ENCODE measurements at places on chromosomes 1 and 21.

GRCh38 chr21:45454060-45454925 is 49.3 kb downstream of the COL18A1 start:
- H3K36me3 ChIP-seq, result no peaks in the 10 kb centered on the region
- H3K27ac ChIP-seq, result no peak overlapping the region
- no peak for DNase-seq
- no peak overlapping the region for H3K4me3 ChIP-seq
- no peaks in the 10 kb centered on the region for H3K27me3 ChIP-seq

- H3K4me1 ChIP-seq, result peaks cover 6% of the 10 kb centered on the region
- H3K27ac ChIP-seq, result no peak overlapping the region
- H3K27me3 ChIP-seq, result peaks cover 31% of the 10 kb centered on the region
- DNase-seq, result no peak
These were observed 516 bp upstream of the NMNAT2 start for GRCh38 chr1:183418696-183419095.

DNA sequence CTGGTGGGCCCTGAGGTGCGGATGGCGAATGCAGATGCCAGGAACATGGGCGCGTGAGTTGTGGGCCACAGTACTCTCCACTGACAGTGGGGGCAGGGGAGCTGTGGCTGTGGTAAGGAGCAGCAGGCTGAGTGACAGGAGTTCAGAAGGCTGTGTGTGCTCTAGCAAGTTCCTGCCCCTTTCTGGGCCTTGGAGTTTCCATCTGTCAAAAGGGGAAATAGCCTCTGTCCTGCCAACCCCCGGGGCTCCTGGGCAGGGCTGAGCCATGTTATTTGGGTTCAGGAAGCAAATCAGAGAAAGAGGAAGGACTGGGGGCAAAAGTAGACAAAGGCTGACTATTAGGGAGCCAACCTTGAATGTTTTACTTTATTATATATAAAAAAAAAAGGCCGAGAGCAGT is 19.5 kb upstream of the MFN2 start:
- no peak overlapping the region for H3K4me3 ChIP-seq
- H3K27me3 ChIP-seq, result no peaks in the 10 kb centered on the region
- no peak for DNase-seq
- H3K27ac ChIP-seq, result no peak overlapping the region
- H3K36me3 ChIP-seq, result no peaks in the 10 kb centered on the region

GRCh38 chr1:54745274-54745673 is 19.0 kb downstream of the PARS2 start:
- no peak overlapping the region for H3K27ac ChIP-seq
- H3K27me3 ChIP-seq, result no peaks in the 10 kb centered on the region
- no peak for DNase-seq

- H3K27me3 ChIP-seq, result no peaks in the 10 kb centered on the region
- H3K27ac ChIP-seq, result peak within 1 kb of the TSS; percentile 49
- H3K36me3 ChIP-seq, result no peaks in the 10 kb centered on the region
- peaks cover 11% of the 10 kb centered on the region for H3K4me1 ChIP-seq
These were observed at the start of gene GLRX2 for GRCh38 chr1:193104907-193105820. GLRX2 (minus strand) TSS chr1:193105414; CDS start chr1:193105382, 32 bp downstream.

GRCh38 chr1:27931759-27932158 is 3.0 kb upstream of the SMPDL3B start:
- no peaks in the 10 kb centered on the region for H3K36me3 ChIP-seq
- H3K4me1 ChIP-seq, result peaks cover 4% of the 10 kb centered on the region
- H3K27me3 ChIP-seq, result no peaks in the 10 kb centered on the region
- H3K27ac ChIP-seq, result no peak overlapping the region

GRCh38 chr1:96365596-96366390 is 355.8 kb upstream of the PTBP2 start:
- H3K27ac ChIP-seq, result no peak overlapping the region
- H3K36me3 ChIP-seq, result no peaks in the 10 kb centered on the region
- DNase-seq, result no peak
- no peak overlapping the region for H3K4me3 ChIP-seq
- H3K27me3 ChIP-seq, result no peaks in the 10 kb centered on the region

GRCh38 chr1:170520601-170521000 is 11.4 kb upstream of the GORAB start:
- DNase-seq, result no peak
- H3K4me1 ChIP-seq, result no peaks in the 10 kb centered on the region
- H3K27me3 ChIP-seq, result no peaks in the 10 kb centered on the region
- H3K4me3 ChIP-seq, result no peak overlapping the region

GRCh38 chr1:14842891-14843290 is 244.4 kb downstream of the KAZN start:
- no peaks in the 10 kb centered on the region for H3K27me3 ChIP-seq
- H3K4me3 ChIP-seq, result no peak overlapping the region
- DNase-seq, result no peak

DNA sequence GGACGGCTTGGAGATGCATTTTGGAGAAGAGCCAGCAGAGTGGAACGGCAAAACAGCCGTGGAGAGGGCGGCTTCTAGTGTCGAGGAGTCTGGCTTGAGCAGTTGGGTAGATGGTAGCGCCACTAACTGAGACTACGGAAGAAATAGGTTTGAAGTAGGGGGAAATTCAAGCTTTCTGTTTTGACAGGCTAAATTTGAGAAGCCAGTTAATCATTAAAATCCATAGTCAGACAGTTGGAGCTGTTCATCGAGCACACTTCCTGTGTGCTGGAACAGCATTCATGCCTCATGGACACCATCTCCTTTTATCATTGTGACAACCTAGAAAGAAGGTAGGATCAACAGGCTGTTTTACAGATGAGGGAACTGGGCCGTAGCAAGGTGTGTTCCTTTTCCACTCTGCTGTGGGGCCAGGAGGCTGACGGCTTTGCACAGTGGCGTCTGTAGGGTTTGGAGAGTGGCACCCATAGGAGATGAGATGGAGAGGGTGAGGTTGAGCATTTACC is 3.4 kb upstream of the PKLR start:
- DNase-seq, result no peak
- no peak overlapping the region for H3K4me3 ChIP-seq
- H3K27ac ChIP-seq, result no peak overlapping the region
- H3K36me3 ChIP-seq, result no peaks in the 10 kb centered on the region
- H3K4me1 ChIP-seq, result peaks cover 13% of the 10 kb centered on the region

DNA sequence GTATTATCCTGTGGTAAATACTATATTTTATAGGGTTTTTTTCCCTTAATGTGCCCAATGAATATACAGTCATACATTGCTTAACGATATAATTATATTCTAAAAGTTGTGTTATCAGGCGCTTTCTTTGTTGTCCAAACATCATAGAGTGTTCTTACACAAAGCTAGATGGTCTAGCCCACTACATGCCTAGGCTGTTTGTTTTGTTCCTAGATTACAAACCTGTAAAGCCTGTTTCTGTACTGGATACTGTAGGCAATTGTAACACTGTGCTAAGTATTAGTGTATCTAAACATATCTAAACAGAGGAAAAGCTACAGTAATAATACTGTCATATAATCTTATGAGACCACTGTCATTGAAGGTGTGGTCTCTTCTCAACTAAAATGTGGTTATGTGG is 242.6 kb upstream of the C1orf105 start:
- no peaks in the 10 kb centered on the region for H3K36me3 ChIP-seq
- no peak overlapping the region for H3K27ac ChIP-seq
- no peak for DNase-seq
- peaks cover 33% of the 10 kb centered on the region for H3K4me1 ChIP-seq
- H3K4me3 ChIP-seq, result no peak overlapping the region
- no peaks in the 10 kb centered on the region for H3K27me3 ChIP-seq

DNA sequence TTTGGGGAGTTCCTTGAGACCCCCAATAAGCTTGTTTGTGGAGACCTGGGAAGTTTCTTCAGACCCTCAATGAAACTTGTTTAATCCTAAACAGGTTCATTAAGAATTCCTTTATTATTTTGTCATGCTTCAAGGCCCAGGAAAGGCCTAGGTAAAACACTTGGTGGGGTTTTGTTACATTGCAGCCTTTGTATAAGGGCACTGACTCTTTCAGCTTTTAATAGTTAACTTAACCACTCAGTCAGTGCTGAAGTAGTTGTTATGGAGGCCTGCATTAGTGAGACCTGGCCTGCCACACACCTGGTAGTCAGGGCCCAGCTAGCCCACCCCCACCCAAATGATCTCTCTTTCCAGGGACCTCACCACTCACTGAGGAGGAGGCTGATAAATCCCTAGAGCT is 103.7 kb downstream of the FCRL5 start:
- no peaks in the 10 kb centered on the region for H3K4me1 ChIP-seq
- no peak for DNase-seq
- no peak overlapping the region for H3K4me3 ChIP-seq

DNA sequence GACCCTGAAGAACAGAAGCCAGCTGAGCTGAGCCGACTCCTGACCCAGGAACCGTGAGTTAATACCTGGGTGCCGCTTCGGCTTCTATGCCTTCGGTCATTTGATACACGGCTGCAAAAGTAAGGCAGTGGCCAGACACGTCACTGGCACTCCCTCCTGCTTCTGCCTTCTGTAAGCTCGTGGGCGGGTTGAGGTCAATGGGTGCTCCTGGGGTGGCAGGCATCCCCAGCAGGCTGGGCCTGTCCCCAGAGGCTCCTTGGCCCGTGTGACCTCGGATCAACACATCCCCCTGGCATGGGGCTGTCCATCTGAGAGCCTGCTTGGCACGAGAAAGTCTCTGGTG is 35.7 kb upstream of the COL6A1 start:
- no peaks in the 10 kb centered on the region for H3K36me3 ChIP-seq
- no peak overlapping the region for H3K27ac ChIP-seq
- no peaks in the 10 kb centered on the region for H3K4me1 ChIP-seq

DNA sequence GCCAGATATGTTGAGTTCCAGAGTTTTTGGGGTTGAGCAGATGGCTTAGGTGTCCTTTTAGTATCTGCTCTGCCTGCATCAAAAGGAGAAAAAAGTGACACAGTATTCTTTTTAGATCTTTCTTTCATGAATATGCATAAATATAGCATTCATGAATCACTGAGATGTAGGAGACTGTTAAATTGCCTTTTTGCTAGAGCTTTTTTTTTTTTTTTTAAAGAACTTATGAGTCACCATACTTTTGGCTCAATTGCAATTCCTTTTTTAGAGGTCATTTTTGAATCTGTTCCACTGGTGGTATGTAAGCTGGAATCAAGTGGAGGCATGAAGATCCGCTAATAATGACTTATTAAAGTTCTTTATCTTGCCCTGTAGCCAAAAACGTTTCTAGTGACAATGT is 480.9 kb upstream of the ZRANB2 start:
- H3K27ac ChIP-seq, result no peak overlapping the region
- H3K4me1 ChIP-seq, result no peaks in the 10 kb centered on the region
- H3K36me3 ChIP-seq, result no peaks in the 10 kb centered on the region
- no peak overlapping the region for H3K4me3 ChIP-seq
- no peak for DNase-seq

DNA sequence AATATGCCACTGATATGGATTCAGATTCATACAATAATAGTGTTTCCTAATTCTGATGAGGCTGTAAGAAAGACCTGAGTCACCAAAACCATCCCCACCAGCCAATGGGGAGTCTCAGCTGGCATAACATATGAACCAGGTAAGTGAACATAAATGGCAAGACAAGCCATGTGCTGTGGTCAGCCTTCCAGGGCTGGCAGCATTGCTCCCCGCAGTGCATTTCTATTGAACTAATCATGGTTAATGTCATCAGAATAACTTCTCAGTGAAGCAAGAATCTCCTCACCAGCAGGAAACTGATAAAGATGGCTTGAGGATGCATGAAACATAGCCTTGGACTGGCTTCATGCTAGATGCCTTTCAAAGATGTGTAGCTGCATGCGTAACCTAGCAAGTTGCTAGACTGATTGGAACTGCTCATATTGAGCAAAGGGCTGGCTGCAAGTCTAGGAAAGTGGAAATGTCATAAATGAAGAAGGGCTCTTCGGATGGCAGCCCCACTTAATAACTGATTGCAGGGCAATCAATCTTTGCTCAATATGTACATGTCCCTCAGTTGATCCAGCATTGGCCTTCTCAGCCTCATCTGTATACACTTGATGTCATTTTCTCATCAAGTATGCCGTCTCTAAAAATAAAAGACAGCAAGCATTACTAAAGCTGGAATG is 88.0 kb downstream of the NTNG1 start:
- no peak for DNase-seq
- no peaks in the 10 kb centered on the region for H3K4me1 ChIP-seq
- no peak overlapping the region for H3K27ac ChIP-seq

DNA sequence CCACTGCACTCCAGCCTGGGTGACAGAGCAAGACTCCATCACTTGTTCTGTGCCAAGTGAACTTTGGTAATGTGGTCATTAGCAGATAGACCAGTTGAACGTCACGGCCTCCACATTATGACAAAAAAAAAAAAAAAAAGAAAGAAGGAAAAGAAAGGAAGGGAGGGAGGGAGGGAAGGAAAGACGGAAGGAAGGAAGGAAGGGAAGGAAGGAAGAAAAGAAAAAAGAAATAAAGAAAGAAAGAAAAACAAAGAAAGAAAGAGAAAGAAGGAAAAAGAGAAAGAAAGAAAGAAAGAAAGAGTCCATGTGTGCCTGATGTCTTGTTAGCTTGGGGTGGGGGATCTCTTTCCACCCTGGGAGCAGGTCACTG is 45.3 kb downstream of the SIM2 start:
- H3K4me1 ChIP-seq, result no peaks in the 10 kb centered on the region
- no peak overlapping the region for H3K27ac ChIP-seq
- DNase-seq, result no peak
- H3K27me3 ChIP-seq, result no peaks in the 10 kb centered on the region

- peak overlapping the region; percentile 37 for H3K4me3 ChIP-seq
- H3K36me3 ChIP-seq, result peaks cover 6% of the 10 kb centered on the region
- peaks cover 43% of the 10 kb centered on the region for H3K4me1 ChIP-seq
- no peaks in the 10 kb centered on the region for H3K27me3 ChIP-seq
These were observed 8.6 kb downstream of the TMED5 start for GRCh38 chr1:93171549-93172034.

GRCh38 chr1:73637264-73637663 is 560.7 kb downstream of the LRRIQ3 start:
- DNase-seq, result no peak
- no peaks in the 10 kb centered on the region for H3K36me3 ChIP-seq
- no peak overlapping the region for H3K27ac ChIP-seq

DNA sequence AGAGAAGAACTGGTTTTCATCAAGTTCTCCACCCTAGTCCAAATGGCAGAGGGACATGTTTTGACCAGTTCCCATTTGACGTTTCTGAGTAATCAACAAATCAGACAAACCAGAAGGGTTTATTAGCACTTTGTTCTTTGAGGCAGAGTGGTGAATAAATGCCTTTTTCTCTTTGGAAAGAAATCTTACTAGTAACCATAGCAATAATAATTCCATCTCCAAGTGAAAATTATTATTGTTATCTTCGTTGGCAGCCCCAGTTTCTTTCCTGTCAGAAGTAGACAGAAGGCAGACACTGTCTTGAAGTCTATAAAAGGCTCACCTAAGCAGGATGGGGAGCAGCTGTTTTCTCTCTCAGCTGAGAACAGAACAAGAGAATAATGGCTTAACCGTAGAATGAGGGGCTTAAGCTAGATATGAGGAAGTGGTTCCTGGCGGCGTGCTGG is 391.6 kb downstream of the PBX1 start:
- no peaks in the 10 kb centered on the region for H3K27me3 ChIP-seq
- no peak overlapping the region for H3K27ac ChIP-seq
- no peak overlapping the region for H3K4me3 ChIP-seq
